Dermis blood vessel endothelial cell (primary cell): ENCODE measurements at places on chromosomes 16 and 17. TPM values are rescaled to one million over a fixed set of nuclear protein-coding genes. Genes with fewer than 3 reads are reported as not detected.

PRSS8 gene
- not detected in 2 replicates for total RNA-seq

DNA sequence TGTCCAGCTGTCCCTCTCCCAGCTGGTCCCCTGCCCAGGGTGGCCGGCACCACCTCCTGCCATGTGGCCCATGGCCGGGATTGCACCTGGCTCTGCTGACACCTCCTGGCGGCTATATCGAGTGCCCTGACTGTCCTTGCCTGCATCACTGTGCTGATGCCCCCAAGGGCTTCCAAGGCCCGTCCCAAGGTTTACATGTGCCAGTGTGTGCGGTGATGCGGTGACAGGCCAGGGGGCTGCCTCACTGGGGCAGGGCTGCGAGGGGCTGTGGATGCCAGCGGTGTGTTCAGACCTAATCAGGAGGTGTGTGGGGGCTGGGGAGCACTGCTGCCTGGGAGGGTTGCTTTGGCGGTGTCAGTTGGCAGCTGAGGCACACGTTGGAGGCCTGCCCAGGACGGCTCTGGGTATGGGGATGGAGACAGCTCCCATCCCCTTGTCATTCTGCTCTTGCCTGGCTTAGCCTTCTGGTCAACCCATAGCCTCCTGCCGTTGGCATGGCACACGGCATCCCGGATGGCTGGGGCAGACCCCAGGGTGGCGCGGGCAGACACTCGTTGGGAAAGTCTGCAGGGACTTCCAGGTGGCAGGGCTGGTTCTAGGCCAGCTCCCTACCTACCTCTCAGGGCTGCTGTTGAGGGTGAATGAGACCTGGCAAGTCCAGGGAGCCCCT, 5.5 kb downstream of the MAP2K3 start:
- DNase-seq = no peak

- no peak for DNase-seq
Observed at GRCh38 chr17:65753348-65753747, 191.9 kb upstream of the AXIN2 start.

GRCh38 chr17:38921756-38922411, 3.5 kb upstream of the LASP1NB start:
- no peak for DNase-seq

DNA sequence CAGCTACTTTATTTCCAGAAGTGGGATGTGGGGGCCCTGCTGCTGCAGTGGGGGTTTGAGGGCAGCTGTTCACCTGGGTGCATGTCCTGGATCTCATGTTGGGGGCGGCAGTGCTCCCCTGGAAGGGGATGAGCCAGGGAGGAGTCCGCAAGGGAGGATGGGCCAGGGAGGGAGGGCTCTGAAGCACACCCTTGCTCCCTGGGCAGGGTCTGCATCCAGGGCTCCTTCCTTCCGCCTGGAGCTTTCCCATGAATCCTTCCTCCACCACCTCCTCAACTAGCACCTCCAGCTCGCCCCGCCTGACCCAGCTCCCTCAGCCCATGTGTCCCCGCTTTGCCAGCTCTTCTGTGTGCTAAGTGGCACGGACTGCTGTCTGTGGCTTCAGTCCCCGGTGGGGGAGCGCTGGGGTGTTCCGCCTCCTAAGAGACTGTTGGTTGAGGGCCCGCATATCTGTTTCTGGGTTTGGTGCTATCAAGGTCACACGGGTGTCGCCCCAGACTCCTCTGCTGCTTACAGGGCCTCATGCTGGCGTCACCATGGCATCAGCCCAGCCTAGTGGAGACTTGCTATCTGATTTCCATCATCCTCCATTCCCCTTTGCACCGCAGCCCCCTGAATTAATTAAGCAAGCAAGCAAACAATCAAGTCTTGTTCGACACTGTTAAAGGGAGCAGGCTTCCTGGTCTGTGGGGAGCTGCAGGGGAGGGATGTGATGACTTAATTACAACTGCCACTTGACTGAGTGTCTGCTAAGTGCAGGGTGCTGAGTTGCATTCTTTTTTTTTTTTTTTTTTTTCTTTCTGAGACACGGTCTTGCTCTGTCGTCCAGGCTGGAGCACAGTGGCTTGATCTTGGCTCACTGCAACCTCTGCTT, 71.8 kb downstream of the PRKCA start:
- no peak for DNase-seq

FOXC2 gene
- 2.2 and 8.1 TPM in 2 replicates for total RNA-seq

DNA sequence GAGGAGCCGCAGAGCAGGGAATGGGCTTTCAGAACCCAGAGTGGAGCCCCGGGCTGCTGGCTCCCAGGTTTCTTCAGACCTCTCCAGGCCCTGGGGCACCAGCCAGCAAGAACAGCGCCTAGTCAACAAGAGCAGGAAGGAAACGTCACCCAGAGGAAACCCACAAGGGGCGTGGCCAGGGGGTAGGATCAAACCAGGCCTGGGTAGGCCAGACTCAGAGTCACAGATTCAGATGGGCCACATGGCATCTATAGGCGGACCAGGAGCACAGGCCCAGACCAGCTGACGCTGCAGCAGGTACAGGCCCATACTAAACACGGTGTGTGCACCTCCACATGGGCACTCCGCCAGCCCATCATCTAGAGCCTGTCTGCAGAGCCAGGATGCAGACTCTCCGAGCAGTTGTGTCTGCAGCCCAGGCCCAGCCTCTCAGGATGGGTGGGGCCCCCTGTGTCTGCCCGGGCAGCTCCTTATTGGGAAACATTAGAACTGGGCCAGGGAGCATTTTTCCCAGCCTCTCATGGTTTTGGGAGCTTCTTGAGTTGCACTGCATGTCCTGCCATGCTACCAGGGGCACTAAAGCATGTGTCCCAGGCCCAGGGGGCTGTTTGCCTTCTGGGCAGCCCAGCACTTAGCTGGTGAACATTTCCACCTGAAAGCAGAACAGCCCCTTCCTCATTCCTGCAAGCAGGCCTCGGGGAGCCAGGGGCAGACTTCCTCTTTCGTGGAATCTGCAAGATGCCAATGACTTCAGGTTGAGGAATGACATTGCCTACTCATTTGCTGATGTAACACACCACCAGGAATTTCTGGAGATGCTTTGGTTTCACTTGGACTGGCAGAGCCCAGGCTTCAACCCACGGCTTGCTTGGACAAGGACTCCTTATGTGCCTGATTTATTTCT, at the start of gene NLRP1:
NLRP1 (minus strand) TSS at position 127 of the 904 bp plus-strand sequence. CDS start 552 bp downstream, outside the sequence.
- peak; percentile 93 for DNase-seq

- no peak for DNase-seq
Observed at GRCh38 chr16:80463751-80464495, 76.9 kb upstream of the DYNLRB2 start.

- no peak for DNase-seq
Observed at GRCh38 chr17:47744168-47745036, 11.4 kb downstream of the TBX21 start.

- no peak for DNase-seq
Observed at GRCh38 chr17:77297693-77298666, 157.2 kb downstream of the SEC14L1 start.

- DNase-seq = no peak
Observed at GRCh38 chr17:57001541-57001940, 23.6 kb downstream of the SCPEP1 start.

OMG gene
- 3.1 and 4.4 TPM in 2 replicates for total RNA-seq

BAIAP3 gene
- 1.3 and 1.4 TPM in 2 replicates for total RNA-seq

GRCh38 chr16:77877712-77878347, 89.5 kb downstream of the VAT1L start:
- peak; percentile 94 for DNase-seq

ABCA10 gene
- total RNA-seq = 0.51 and 0.88 TPM in 2 replicates

DNA sequence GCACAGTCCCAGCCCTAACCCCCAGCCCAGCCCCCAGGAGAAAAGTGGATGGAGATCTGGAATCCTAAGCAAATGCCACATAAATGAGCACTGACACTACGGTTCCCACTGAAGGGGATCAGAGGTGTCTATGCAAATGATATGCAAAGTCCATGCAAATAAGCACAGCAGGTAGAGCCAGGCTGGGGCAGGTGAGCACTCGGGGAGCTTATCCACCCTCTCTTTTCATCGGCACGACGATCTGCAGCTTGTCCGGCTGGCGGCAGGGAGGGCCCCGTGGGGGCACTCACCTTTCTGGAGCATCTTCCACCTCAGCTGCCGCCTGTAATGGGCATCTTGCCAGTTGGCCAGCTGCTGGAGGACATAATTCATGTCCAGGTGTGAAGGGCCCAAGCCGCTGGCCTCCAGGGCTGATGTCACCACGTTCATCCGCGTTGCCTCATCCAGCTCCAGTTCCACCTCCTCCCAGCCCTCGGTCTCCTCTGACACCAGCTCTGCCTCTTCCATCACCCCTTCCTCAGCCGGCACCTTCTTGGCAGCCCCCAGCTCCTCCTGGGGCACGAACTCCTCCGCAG, 9.9 kb downstream of the HAP1 start:
- DNase-seq = no peak

DNA sequence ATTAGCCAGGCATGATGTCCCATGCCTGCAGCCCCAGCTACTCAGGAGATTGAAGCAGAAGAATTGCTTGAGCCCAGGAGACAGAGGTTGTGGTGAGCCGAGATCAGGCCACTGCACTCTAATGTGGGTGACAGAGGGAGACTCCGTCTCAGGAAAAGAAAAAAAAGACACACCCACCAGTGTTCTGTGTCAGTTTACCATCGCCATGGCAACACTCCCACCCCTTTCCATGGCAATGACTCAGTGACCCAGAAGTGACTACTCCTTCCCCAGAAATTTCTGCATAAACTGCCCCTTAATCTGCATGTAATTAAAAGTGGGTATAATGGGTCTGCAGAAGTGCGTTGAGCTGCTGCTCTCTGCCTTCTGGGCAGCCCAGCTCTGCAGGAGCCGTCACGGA, 4.0 kb upstream of the ZC3H18 start:
- DNase-seq = peak; percentile 39
